ENCODE measurements at places on chromosomes 7 and 10. TPM values are rescaled to one million over a fixed set of nuclear protein-coding genes. Genes with fewer than 3 reads are reported as not detected.

The FAM13C gene
- 0.35 TPM for total RNA-seq

The ELN gene
- total RNA-seq, result not detected

The CALCR gene
- total RNA-seq, result not detected

The CRYGN gene
- 0.11 TPM for total RNA-seq

The PNLIPRP1 gene
- not detected for total RNA-seq

The GTF2IRD2 gene
- total RNA-seq, result 4.3 TPM

The ANKRD2 gene
- not detected for total RNA-seq

The PDZD7 gene
- total RNA-seq, result 0.32 TPM

The SCIN gene
- total RNA-seq, result 0.64 TPM

The HECTD2 gene
- total RNA-seq, result 3.5 TPM

The PRF1 gene
- 28.6 TPM for total RNA-seq

All from activated CD4-positive, alpha-beta T cell treated with anti-CD3 and anti-CD28 coated beads for 36 hours (primary cell).